Activated naive CD4-positive, alpha-beta T cell treated with Interleukin-2 at 50 U/mL for 16 hours (primary cell): ENCODE measurements at places on chromosomes 12 and 14.

DNA sequence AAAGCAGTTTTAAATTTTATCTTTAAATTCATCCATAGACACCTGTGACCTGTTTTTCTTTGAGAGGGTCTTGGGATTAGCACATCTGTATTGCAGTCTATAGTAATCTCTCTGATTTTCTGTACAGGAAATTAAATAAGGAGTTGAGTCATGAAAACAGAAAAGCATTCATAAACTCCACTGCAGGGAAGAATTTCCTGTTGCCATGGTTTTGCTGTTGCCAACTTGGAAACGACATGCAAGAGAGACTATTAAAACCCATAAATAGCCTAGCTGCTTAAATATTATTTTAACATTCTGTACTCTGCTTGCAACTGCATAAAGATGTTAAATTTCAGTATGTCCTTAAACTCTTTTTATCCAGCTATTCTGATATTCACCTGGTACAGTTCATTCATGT, 281.0 kb upstream of the RGS6 start:
- DNase-seq: no peak

GRCh38 chr14:95033682-95034632, 123.4 kb downstream of the DICER1 start:
- DNase-seq: no peak

DNA sequence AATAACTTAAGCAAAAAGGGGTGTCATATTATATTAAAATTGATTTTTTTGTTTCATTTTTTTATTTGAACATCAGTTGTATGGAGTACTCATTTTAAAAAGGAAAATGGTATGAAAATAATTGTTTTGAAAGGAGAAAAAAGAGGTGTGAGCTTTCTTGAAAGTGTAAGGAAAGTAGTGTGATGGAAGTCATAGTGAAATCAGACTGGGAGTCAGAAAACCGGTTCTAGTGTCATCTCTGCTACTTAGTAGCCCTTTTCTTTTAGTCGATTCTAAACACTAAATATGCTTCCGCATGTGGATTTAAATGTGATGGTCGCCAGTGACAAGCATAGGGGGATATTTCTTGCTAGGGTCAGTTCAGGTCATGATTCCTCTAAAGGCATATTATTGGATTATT, 1.8 kb upstream of the DYRK2 start:
- no peak for DNase-seq

DNA sequence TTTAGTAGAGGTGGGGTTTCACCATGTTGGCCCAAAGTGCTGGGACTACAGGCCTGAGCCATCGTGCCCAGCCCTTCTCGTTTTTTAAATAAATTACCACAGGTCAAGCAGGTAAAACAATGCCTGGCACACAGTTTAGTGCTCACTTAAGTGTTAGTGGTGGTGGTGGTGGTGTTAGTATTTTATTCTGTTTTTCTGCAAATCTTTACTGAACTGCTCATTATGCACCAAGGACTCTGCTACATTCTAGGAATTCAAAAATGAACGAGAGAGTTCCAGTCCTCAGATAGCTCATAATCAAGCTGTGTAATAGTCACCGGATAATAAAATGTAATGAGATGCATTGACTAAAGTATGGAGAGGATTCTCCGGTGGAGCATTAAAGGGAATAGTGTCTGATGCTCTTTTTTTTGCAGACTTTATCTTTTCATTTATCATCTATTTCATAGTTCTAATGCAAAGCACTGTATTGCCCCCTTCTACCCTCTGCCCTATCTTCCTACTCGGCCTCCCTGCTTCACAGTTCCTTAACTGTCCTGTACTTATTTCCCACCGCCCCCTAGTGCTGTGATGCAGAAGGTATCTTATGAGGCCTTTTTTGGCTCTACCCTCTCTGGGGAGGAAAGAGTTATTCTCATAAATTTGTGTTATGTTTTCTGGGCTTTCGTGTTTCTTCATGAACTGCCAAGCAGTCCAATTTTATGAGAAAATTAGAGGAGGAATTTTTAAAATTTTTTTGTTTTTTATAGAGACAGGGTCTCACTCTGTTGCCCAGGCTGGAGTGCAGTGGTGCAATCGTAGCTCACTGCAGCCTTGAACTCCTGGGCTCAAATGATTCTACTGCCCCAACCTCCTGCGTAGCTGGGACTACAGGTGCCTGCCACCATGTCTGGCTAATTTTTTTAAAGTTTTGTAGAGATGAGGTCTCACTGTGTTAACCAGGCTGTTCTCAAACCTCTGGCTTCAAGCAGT, 1.0 kb downstream of the ITFG2 start:
- DNase-seq: peak; percentile 43

DNA sequence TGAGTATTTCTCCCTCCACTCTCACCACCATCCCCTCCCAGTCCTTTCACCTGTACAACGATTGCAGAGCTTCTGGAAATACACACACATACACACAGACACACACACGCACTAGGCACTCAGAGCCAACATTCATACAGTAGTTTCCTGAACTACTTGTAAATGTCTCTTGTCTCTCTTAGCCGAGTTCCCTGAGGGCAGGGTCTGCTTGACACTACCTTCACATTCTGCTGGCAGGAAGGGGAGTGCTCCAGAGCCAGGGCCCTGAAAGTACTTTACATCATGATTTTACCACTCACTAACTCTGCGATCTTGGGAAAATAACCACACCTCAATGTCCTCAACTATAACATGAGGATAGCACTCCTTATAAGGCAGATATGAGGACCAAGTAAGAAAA, 82.7 kb downstream of the GAS2L3 start:
- DNase-seq: no peak

GRCh38 chr12:122917507-122918121, 21.7 kb upstream of the VPS37B start:
- no peak for DNase-seq

GRCh38 chr12:29961231-29961630, 177.5 kb upstream of the TMTC1 start:
- DNase-seq: no peak

- no peak for DNase-seq
Measured at GRCh38 chr12:3071107-3071506, 6.1 kb upstream of the TSPAN9 start.

DNA sequence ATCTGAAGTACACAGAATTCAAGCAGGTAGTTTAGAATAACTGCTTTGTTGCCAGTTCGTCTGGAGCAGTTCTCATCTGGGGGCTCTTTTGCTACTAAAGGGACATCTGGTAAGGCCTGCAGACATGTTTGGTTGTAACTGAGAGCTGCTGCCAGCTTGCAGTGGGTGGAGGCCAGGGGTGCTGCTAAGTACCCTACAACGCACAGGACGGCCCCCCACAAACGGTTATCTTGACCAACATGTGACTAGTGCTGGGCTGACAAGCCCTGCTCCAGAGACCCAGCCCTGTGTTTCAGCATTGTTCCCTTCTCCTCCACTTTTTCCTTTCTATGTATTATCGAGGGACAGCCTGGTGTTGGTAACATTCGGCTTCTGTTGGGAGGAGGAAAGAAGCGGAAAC, 40.8 kb downstream of the FBXO21 start:
- DNase-seq: no peak

GRCh38 chr14:68448252-68448902, 344.5 kb downstream of the ZFP36L1 start:
- DNase-seq: no peak

DNA sequence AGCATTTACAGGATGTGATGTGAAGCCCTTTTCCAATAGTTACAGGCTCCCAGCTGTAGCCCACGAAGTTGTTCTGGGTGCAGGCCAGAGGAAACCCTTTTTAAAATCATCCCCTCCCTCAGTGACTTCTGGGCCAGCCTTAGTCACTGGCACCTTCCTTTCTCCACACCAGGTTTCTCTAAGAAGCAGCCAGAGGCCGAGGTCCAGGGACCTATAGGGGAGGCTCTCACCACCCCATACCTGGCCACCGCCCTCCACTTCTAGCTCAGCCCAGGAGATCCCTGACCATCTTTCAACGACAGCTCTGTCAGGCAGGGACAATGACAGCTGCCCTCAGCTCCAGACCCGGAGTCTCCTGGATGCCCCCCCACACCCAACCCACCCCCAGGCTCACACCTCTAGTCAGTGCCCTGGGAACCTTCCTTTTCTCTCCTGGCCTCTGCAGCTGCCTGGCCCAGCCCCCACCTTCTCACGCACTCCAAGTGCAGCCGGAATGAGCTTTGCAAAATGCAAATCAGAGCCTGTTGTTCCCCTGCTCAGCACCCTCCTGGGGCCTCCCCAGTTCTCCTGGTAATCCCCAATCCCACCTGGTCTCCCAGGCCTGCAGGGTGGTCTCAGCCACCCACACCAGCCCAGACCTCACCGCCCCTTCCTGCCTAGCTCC, 46.7 kb downstream of the TESC start:
- no peak for DNase-seq

- no peak for DNase-seq
Measured at GRCh38 chr12:65741656-65742017, 82.6 kb upstream of the HMGA2 start.

- no peak for DNase-seq
Measured at GRCh38 chr12:9345171-9345570, 137.0 kb upstream of the PZP start.

- DNase-seq: no peak
Measured at GRCh38 chr12:47067176-47067575, 12.2 kb upstream of the PCED1B start.

GRCh38 chr12:96822641-96823040, 84.4 kb upstream of the NEDD1 start:
- no peak for DNase-seq

DNA sequence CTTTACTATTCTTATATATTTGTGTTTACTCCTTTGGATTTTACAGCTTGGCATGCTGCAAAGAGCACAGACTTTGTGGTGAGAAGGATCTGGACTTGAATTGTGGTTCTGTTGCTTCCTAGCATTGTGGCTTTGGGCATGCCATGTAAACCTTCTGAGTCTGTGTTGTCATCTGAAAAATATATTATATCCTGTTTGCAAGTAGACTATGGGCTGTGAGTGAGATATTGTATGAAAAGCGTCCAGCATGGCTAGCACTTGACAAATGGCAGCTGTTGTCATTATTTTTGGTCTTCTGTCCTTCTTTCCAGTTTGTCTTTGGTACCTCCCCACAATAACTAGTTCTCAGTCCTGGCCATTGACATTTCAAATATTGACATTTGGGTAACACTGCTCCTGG, 61.8 kb upstream of the DACT1 start:
- no peak for DNase-seq

DNA sequence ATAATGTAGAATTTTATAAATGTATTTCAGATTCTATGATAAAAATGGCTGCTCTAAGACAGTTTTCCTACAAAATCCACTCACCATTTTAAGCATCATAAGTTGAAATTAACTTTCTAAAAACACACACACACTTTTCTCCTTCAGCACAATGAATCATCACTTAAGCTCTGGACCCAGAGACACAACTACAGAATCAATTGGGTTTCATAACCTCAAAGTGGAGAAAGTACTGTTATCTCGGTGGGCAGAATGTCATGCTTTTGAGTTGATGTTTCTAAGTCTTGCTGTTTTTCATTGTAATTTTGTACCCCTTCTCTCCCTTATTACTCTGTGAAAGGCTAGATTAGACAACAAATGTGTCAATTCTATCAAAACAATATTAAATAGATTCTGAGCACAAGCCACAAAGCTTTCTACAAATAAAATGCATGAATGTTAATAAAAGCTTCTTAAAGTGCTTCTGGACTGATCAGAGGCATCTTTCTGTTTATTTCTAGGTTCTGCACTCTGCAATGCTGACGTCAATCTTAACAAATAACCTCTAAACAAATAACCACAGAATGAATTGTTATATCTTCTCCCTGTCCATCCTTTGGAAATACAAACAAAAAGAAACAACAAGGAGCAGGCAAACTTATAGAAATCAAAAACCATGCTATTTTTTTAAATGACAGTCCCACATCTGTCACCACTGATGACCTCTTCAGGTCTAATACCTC, 8.2 kb downstream of the IPO8 start:
- DNase-seq: no peak

- peak; percentile 73 for DNase-seq
Measured at GRCh38 chr14:34043627-34044372, 92.9 kb upstream of the EGLN3 start.

GRCh38 chr14:105092171-105093037, 27.2 kb upstream of the GPR132 start:
- DNase-seq: no peak

DNA sequence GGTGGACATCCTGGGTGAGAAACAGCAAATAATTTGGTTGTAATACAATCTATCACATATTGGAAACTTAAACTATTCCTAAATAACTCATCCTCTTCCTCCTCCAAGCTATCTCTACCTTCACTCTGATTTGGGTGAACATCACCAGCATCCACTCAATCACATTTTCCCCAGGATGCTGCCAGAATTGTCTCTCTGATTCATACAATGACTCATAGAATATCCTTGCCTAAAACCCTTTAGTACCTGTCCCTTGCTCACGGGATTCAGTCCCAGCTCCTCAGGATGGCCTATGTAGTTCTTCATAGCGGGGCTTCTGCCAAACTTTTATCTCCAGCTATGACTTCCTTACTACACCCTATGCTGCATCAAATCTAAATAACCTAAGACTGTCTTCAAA, 146.8 kb downstream of the EMP1 start:
- no peak for DNase-seq
